ENCODE measurements at places on chromosomes 4 and X.
A peak's percentile ranks its signal among the peaks of the same experiment; 100 is the strongest.

DNA sequence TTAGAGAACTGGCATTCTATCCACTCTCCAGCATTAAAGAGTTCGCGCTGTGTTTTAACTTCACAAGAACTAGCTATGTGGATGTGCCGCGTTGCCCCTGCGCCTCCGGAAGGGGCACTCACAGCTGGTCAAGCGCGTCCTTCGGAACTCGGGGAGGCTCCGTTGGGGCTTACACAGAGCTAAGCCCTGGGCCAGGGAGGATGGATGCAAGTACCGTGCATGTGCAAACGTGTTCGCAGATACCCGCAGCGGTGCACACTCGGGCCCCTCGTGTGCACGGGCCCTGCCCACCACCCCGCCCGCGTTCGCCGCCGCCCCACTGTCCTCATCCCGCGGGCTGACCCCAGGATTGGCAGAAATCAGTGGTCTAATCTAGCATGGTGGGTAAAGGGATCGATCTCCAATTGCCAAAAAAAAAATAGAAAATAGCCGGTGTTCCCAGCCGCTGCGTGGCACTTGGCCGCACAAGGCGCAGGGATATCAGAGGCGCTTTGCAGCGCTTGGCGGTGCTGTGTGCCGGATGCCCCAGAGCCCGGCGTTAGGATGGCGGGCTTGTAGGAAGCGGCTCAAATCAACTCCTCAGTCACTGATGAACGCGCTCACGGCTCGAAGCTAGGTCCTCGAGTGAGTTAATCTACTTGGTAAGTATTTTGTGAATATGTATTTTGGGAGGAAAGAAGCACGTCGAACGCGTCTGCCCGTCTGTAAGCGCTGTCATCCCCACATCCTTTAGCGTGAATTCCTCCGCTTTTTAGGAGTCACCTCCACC, 989 bp upstream of the PCDH10 start:
- DNase-seq = no peak

DNA sequence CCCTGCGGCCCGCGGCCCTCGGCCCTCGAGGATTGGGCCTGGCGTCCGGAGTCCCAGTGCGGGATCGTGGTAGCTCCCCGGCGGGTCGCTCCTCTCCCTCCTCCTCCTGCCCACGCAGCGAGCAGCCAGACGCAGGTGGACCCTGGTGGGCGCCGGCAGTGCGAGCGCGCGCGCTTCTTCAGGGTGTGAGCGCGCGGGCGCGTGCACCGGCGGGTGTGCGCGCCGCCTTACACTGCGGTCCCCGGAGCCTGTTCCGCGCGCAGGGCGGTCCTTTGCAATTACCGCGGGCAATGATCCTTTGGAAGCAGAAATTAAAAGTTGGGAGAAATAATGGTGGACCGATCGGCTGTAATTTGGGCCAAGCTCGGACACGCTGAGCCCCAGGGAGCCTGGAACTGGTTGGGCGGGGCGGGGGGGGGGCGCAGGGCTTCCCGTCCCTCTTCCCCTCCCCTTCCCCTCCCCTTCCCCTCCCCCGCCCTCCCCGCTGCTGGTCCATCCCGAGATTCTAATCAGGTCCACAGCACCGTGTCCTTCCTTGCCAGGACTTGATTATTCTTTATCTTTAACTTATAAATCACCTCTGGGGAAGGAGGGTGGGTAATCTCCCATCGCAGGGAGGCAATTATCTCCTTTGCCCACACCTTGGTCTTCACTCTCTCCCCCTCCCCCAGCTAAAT, 1.6 kb upstream of the NKX1-1 start:
- DNase-seq = no peak

DNA sequence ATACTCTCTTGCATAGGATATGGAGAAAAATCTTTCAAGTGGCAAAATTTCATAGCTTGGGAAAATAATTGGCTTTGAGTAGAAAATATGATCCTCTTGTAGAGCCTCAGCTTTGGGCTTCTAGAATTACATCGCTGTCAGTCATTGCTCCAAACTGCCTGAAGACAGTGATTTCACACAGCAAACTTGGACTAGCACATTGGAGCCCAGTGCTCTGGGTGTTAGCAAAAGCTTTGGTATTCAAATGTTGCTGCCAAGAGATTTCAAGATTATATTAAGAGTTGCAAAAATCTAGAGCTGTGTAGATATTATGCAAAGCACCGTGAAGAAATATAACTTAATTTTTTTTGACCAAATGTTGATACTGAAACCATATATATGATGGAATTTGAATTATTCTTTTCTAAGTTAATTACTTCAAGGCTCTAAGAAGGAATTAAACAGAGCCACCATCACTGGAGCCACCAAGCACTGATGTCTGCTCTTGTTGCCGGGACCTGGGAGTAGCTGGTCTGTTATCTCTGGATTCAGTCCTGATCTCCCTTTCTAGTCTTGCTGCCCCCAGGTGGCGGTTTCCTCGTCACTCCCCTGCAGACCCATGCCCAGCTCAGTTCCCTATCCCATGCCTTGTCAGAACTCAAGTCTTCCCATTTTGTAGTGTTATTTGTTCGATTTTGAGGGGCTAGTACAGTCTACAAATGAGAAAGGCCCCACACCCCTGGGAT, 260.7 kb upstream of the SFRP2 start:
- no peak for DNase-seq

- DNase-seq = no peak
Measured at GRCh38 chr4:3820806-3821579, 54.8 kb downstream of the ADRA2C start.

- peak; percentile 11 for DNase-seq
Measured at GRCh38 chrX:9464435-9465371, at the start of gene TBL1X. Gene TBL1X, plus strand, starts transcription at chrX:9465058. Its CDS starts 188,529 bp downstream, at chrX:9653587.

GRCh38 chrX:45515262-45516215, 314.9 kb upstream of the DIPK2B start:
- peak; percentile 22 for DNase-seq

DNA sequence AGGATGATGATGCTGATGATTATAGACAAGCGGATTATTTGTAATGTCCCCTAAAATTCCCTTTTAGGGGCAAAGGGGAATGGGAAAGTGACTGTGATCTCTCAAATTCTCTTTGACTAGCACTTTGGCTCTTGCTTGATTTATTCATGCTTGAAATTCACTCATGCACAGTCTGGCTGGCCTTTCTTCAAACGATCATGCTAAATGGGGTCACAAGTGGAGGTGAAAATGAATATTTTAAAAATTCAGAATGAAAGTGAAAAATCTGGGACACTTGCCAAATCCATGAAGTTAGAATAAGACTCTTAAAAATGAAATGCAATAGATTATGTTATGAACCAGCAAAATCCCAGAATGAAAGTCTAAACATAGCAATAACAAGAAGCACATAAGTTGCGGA, 173.4 kb upstream of the RAI2 start:
- no peak for DNase-seq

DNA sequence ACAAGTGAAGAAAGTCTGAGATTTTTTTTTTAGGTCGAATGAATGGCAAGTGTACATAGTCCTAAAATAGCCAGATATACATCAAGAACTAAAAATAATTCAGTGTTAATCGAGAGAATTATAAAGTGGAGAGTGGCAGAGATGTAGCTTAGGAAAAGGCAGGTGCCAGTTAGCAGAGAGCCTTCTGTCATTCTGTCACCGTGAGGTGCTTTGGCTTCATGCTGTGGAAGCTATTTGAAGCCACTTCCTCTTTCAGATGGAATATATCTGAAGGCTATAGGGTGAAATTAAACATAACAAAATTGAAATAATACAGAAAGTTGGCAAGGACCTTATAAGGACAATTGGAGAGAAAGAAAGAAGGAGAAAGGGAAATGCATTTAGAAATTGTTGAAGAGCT, 756.3 kb downstream of the CCSER1 start:
- no peak for DNase-seq

All from cerebellar cortex (tissue), 1 donor.